Panc1 (cell line): ENCODE measurements at places on chromosomes 3 and 15. TPM values are rescaled to one million over a fixed set of nuclear protein-coding genes. Genes with fewer than 3 reads are reported as not detected.

The CAMP gene
- not detected for total RNA-seq

The CASR gene
- not detected for total RNA-seq

The NECTIN3 gene
- total RNA-seq = 18.8 TPM

The SKOR1 gene
- 0.21 TPM for total RNA-seq

The ERC2 gene
- 0.33 TPM for total RNA-seq

The NOX5 gene
- 0.26 TPM for total RNA-seq

The PLCH1 gene
- 0.03 TPM for total RNA-seq

DNA sequence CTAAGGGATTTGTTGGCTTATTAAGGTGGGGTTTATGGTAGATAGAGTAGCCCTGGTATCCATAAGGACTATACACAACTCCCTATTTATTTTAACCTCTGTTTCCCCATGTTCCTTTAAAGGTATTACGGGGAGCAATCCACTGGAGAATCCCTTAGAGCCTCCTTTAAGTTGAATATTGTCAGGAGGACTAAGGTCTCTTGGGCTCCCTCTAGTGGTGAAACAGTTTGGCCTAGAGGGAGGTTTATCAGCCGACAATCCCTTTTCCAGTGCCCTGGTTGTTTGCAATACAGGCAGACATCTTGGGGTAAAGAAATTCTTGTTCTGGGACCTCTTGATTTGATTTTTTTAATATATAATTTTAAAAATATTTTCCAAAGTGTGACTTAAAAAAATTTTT lies 12.9 kb downstream of the OPA1 start:
- DNase-seq = peak; percentile 41
- no peaks in the 10 kb centered on the region for H3K4me1 ChIP-seq
- no peak overlapping the region for H3K27ac ChIP-seq
- no peaks in the 10 kb centered on the region; the same call in 1 of the 2 replicates for H3K36me3 ChIP-seq

DNA sequence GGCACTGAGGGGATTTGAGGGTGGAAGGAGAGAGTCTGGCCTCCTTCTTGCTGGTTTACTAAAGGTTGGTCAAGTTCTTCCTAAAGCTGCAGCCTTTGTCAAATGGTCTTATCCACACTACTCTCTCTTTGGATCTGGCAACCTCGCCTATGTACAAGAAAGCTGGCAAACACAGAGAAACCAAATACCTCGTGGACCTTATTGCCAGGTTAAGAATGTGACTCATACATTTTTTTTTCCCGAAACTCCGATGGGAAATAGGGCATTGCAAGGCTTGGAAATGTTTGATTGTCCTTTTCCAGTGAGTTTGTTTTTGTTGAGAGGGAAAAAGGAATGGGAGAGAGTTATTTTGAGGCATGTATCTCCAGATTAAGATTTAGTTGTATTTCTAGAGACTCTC lies 13.9 kb downstream of the EOMES start:
- no peak overlapping the region for H3K27ac ChIP-seq
- DNase-seq = no peak
- H3K4me1 ChIP-seq = no peaks in the 10 kb centered on the region
- H3K27me3 ChIP-seq = no peaks in the 10 kb centered on the region
- H3K36me3 ChIP-seq = no peaks in the 10 kb centered on the region

DNA sequence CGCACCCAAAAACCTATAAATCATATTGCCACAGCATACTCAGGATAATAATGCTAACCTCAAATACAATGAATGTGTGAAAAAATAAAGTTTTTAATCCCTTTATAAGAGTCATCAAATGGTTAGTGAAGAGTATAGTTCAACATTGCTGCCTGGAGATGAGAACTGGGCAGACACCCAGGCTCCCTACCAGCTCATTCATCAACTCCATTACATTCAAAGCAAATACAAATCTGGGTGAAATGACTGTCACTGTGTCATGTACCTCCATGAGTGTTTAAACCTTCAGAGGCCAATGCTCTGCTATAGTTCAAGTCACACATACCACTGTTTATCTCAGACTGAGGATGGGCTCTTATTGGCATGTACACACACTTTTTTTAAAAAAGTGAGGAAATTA lies 167.2 kb upstream of the KCNMB2 start:
- no peaks in the 10 kb centered on the region; the same call in 1 of the 2 replicates for H3K4me1 ChIP-seq
- no peaks in the 10 kb centered on the region for H3K27me3 ChIP-seq
- no peaks in the 10 kb centered on the region for H3K36me3 ChIP-seq
- H3K4me3 ChIP-seq = no peak overlapping the region

GRCh38 chr3:43728947-43729346 lies 38.2 kb downstream of the ABHD5 start:
- no peaks in the 10 kb centered on the region for H3K36me3 ChIP-seq
- no peak for DNase-seq
- no peaks in the 10 kb centered on the region for H3K27me3 ChIP-seq
- H3K4me1 ChIP-seq = no peaks in the 10 kb centered on the region

- peaks cover 16% of the 10 kb centered on the region for H3K4me1 ChIP-seq
- H3K27me3 ChIP-seq = no peaks in the 10 kb centered on the region
- no peak overlapping the region for H3K27ac ChIP-seq
- no peak overlapping the region for H3K4me3 ChIP-seq
- peaks cover 22% of the 10 kb centered on the region; the same call in 1 of the 2 replicates for H3K36me3 ChIP-seq
- DNase-seq = no peak
These were observed 9.8 kb downstream of the ARPP19 start for GRCh38 chr15:52559022-52559421.

DNA sequence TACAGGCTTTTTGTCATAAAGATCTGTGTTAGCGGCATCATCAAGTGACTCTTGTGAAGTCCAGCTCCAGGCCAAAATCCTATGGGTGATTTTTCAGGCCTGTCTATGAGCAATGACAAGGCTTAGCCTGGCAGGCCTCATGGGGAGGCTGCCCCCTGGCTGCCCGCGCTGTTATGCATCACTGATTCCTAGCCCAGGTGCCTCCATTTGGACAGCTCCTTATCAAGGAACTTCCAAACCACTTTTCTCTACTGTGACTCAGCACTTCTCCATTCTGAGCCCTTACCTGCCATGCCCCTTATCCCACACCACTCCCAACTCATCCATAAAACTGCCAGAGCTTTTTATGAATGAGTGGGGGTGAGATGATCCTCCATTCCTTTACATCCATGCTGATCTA lies 91.5 kb upstream of the C3orf80 start:
- H3K27ac ChIP-seq = no peak overlapping the region
- 0 out of 2 replicates have a peak, but pooled peaks cover 4% of the 10 kb centered on the region for H3K4me1 ChIP-seq
- H3K4me3 ChIP-seq = no peak overlapping the region
- no peak for DNase-seq
- H3K27me3 ChIP-seq = no peaks in the 10 kb centered on the region
- H3K36me3 ChIP-seq = no peaks in the 10 kb centered on the region

DNA sequence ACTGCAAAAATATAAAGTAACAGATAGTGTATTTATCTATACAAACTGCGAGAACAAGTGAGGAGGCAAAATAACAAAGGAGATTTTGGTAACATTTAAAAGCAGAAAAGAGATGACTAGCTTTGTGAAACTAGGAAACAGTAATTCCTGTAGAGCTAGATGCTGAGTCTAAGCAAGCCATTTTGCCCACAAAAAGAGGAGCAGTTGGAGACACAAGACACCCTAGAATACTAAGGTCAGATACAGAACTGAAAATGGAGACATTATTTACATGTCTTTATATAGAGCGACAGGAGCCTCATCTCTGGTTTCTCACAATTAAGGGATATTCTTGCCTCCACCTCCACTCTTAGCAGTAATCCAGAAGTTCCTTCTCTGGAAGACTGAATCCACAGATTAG lies 732.4 kb upstream of the GBE1 start:
- H3K27me3 ChIP-seq = no peaks in the 10 kb centered on the region
- H3K4me3 ChIP-seq = no peak overlapping the region
- DNase-seq = no peak
- H3K36me3 ChIP-seq = no peaks in the 10 kb centered on the region

- no peak overlapping the region for H3K4me3 ChIP-seq
- DNase-seq = no peak
- H3K27me3 ChIP-seq = no peaks in the 10 kb centered on the region
- peaks cover 19% of the 10 kb centered on the region for H3K4me1 ChIP-seq
- H3K36me3 ChIP-seq = no peaks in the 10 kb centered on the region
- H3K27ac ChIP-seq = no peak overlapping the region
These were observed 184.8 kb downstream of the SHQ1 start for GRCh38 chr3:72663429-72663828.

DNA sequence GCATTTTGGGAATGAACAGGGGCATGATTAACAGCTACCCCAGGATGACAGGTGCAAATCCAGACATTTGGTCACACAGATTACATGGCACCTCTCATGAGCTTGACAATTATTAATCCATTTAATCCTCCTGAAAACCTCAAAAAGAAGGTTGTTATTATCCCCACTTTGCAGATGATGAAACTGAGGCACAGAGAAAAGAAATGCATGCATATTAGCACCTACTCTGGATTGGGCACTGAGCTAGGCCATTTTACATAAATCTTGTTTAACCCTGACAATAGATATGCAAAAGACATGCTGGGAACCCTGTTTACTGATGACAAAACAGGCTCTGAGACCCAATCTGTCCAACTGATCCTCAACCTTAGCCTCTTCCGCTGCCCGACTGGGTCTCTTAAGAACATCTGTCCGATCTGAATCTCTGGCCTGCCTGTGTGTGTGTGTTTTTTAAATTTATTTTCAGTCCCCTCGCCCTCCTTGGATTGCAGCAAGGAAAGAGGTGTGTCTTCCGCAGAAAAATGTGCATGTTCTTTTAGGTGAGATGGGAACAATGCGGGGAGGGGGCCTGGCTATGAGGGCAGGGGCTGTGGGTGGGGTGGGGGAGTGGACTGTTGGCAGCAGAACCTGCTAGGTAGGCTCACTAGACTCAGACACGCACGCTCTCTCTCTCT lies 162.5 kb downstream of the WNT7A start:
- no peak overlapping the region for H3K27ac ChIP-seq
- DNase-seq = no peak

DNA sequence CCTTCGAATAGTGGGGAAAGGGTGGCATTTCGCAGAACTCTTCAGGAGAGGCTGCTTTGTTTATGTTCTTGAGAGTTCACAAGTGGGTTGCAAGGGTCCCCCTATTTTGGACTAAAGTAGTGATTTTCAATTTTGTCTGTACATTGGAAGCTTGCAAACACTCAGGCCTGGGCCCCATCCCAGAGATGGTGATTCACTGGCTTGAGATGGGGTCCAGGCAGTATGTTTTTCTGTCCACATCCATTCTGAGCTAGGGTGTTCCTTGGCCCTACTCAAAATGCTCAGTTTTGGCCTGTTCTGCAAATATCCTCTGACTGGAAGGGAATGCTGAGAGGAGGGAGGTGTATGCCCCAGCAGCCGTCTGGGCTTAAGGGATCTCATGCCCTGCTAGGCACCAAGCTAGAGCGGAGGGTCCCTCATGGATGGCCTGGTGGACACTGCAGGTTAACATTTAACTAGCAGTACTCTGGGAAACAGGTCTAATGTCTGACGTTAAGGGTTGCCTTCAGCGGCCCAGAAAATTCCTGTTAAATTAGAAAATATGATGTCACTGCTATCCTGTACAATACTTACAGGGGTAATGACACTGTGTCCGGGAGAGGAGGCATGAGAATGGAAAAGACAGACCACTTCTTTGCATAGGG lies 181.4 kb downstream of the OPA1 start:
- no peak for DNase-seq
- H3K4me3 ChIP-seq = no peak overlapping the region
- H3K27me3 ChIP-seq = no peaks in the 10 kb centered on the region
- H3K27ac ChIP-seq = no peak overlapping the region

DNA sequence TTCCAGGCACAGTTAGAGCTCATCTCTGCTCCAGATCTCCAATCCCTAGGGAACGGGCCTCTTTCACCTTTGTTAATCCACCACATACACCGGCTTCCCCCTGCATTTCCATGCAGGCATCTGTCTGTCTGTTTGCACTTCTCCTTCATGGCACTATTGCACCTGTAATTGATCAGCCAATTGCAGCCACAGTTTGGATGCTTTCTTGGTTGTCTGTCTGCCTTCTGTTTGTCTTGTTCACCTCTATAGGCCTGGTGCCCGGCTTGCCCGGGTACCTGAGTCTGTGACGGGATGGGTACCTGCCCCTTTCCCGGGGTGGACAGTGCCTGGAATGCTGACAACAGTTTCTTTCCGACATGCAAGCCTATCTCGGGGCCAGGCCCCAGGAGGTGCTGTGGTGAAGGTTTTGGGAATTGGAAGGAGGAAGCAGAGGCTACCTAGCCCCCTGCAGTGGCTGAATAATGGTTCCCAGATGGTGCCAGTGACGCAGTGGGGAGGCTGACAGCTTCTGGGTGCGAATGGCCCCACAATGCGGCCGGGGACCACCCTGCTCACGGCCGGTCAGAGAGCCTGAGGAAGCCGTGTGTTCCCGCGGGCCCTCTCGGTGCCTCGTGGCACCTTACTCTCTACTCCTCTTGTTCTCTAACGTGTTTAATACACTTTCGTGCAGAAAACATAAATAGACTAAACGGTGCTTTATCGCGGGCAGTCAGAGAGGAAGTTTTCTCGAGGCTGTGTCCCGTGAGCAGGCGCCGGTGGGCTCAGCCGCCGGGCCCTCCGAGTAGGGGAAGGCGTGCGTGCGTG lies 31.3 kb upstream of the RAB6B start:
- H3K27ac ChIP-seq = no peak overlapping the region
- peak overlapping the region; percentile 34 for H3K4me3 ChIP-seq
- no peaks in the 10 kb centered on the region for H3K4me1 ChIP-seq
- H3K27me3 ChIP-seq = no peaks in the 10 kb centered on the region

GRCh38 chr3:129822241-129822640 lies 71.3 kb downstream of the TMCC1 start:
- H3K4me3 ChIP-seq = no peak overlapping the region
- H3K27ac ChIP-seq = no peak overlapping the region
- no peaks in the 10 kb centered on the region for H3K36me3 ChIP-seq
- no peak for DNase-seq
- H3K4me1 ChIP-seq = no peaks in the 10 kb centered on the region

DNA sequence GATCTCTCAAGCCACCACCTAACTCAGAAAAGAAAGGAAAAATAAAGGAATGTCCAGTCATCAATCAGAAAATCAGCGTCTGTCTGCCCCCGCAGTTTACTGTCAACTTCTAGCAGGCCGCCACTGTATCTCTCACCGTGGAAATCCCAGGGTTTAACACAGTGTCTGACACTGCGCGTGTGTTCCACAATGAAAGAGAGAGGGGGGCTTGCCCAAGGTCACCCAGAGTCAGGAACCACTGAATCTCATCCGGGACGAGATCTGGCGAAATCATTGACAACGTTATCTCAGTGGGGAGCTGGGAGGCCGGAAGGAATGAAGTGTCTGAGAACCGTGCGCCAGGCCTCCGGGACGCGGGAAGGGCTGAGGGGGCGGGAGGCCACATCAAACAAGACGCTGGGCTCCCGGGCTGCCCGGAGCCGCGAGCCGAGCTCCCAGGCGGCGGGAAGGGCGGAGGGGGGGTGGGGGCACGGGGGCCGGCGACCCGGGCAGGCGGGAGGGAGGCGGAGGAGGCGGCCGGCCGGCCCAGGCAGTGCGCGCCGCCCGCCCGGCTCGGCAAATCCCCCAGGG lies 2.2 kb upstream of the HES1 start:
- H3K4me1 ChIP-seq = peaks cover 52% of the 10 kb centered on the region
- H3K36me3 ChIP-seq = peaks cover 2% of the 10 kb centered on the region
- peak overlapping the region; percentile 97 for H3K27ac ChIP-seq
- H3K4me3 ChIP-seq = peak overlapping the region; percentile 60
- H3K27me3 ChIP-seq = no peaks in the 10 kb centered on the region

- H3K27me3 ChIP-seq = no peaks in the 10 kb centered on the region
- H3K4me3 ChIP-seq = no peak overlapping the region
- H3K27ac ChIP-seq = no peak overlapping the region
- DNase-seq = no peak
- H3K4me1 ChIP-seq = no peaks in the 10 kb centered on the region; the same call in 1 of the 2 replicates
- H3K36me3 ChIP-seq = no peaks in the 10 kb centered on the region
These were observed 9.3 kb downstream of the PARL start for GRCh38 chr3:183875411-183875810.

GRCh38 chr15:26891448-26892181 lies 24.8 kb downstream of the GABRA5 start:
- peak; percentile 5 for DNase-seq
- no peaks in the 10 kb centered on the region for H3K27me3 ChIP-seq
- H3K27ac ChIP-seq = no peak overlapping the region
- H3K4me1 ChIP-seq = peaks cover 4% of the 10 kb centered on the region
- no peak overlapping the region for H3K4me3 ChIP-seq
